ENCODE measurements at places on chromosomes 5 and 9.

- DNase-seq, result no peak
Observed at GRCh38 chr5:77256406-77256805, 45.9 kb downstream of the PDE8B start.

- DNase-seq, result peak; percentile 61
Observed at GRCh38 chr9:104868687-104869404, 59.1 kb downstream of the ABCA1 start.

GRCh38 chr5:37723162-37723961 is 116.5 kb downstream of the GDNF start:
- DNase-seq, result no peak

DNA sequence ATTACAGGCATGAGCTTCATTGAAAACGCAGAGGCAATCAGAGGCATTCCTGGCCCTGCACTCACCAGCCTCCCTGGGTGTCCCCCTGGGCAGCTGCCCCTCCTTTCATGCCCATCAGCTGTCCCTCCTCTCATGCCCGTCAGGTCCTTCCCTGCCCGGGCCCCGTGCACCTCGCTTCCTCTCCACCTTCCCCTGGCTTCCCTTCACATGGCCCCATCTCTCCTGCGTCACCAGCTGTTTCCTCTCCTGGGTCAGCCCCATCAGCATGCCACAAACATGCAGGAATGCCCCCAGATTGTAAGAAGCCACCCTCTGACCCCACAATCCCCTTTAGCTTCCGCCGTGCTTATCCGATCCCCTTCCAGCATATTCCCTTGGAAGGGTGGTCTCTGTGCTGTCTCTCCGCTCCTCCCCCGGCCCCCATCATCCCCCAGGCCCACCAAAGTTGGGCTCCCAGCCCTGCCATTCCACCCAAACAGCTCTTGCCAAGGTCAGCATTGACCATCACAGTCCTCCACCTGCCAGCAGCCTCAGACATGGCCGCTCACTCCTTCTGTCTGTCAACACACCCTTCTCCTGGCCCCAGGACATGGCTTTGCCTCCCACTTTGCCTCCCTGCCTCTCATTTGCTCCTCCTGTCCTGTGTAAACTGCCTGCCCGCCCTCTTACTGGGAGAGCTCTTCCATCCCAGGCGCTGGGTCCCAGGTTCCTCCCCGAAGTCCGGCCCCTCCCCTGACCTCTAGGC is 98.6 kb upstream of the IER5L start:
- no peak for DNase-seq
